ENCODE measurements at places on chromosomes 4 and X.

GRCh38 chrX:116317409-116317808 is 119.0 kb upstream of the SLC6A14 start:
- DNase-seq = no peak

DNA sequence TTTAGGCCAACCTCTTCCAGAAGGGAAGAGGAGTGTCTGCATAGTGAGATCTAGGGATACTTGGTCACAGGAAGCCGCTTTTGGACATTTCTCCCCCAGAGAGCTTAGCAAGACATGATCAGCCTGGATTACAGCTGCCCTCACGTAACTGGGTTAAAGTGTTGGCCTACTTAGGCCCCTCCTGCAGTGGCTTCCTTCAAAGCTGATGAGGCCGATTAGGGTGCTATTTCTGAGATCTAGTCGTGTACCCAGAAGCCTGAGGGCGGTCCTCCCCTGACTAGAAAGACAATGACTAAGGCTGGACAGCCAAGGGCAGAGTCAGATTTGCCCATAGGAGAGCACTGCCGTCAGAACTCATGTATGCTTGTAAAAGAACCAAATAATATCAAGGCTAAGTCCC is 135.0 kb downstream of the AMMECR1 start:
- no peak for DNase-seq

DNA sequence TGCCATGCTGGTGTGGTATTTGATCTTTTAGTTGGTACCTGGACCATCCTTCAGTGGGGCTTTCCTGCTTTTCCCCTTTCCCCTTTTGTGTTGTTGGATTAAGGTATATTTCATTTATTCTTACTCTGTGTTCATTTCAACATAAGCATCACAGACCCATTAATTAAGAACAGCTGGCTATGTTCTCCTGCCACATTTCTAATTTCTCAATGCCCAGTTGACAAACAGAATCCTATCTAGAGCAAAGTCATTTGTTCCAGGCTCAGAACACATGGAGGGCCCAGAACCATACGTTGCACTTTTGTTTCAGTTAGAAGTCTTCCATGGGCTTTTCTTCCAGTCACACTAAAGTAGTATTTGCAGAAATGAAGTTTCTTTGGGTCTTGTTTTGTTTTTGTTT is 46.1 kb upstream of the EOLA2 start:
- DNase-seq = no peak

- DNase-seq = peak; percentile 79
Measured at GRCh38 chrX:19791562-19791961, 95.8 kb downstream of the SH3KBP1 start.

GRCh38 chr4:96162636-96163035 is 322.7 kb downstream of the PDHA2 start:
- no peak for DNase-seq

Data from NB4 (cell line).